Renal pelvis (tissue), 12 donors: ENCODE measurements at places on chromosomes 7 and 10. TPM values are rescaled to one million over a fixed set of nuclear protein-coding genes. Genes with fewer than 3 reads are reported as not detected.

INPP5F gene
- 52.0 TPM for polyA plus RNA-seq

ADCY1 gene
- 3.7 TPM for polyA plus RNA-seq

WDFY4 gene
- polyA plus RNA-seq, result 1.1 TPM

NEUROD6 gene
- polyA plus RNA-seq, result not detected

TAS2R41 gene
- polyA plus RNA-seq, result not detected

IKZF1 gene
- 1.8 TPM for polyA plus RNA-seq

- no peak for DNase-seq
These were observed 216.8 kb upstream of the GPR26 start for GRCh38 chr10:123449234-123449962.

DNA sequence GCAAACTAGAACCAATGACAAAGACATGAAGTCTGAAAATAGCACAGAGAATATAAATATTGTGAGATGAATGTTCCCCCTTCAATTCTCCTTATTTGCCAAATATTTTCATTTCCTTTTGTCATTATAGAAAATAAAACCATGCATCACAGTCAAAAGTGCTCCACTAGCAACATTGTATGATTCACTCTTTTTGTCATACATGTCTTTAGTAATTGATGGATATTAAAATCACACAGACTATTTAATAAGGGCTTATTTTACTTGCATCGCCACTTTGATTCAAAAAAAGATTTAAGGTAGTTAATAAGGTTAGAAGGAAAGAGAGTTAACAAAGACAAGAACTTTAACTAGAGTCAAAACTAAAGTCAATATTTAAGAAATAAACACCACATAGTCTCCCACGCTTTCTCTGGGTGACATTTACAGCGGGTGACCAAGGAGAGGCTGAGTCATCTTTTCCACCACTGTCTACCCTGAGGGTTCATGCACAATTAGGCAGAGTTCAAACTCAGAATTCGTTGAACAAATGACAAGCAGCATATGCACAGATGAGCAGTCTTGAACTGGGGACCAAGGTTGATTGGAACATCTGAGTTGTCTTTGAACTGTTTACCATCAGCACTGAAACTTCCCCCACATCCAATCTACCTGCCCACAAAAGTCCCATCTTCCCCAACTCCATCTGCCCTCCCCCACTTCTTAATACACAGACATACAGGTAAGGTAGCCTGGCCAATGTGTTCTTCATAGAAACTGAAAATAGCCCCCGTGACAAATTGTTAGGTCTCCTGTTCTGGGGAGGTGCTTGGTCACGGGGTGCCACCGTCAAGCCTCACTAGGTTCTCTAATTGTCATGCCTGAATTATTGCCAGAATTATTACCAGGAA lies 42.5 kb downstream of the C7orf25 start:
- no peak for DNase-seq

DNA sequence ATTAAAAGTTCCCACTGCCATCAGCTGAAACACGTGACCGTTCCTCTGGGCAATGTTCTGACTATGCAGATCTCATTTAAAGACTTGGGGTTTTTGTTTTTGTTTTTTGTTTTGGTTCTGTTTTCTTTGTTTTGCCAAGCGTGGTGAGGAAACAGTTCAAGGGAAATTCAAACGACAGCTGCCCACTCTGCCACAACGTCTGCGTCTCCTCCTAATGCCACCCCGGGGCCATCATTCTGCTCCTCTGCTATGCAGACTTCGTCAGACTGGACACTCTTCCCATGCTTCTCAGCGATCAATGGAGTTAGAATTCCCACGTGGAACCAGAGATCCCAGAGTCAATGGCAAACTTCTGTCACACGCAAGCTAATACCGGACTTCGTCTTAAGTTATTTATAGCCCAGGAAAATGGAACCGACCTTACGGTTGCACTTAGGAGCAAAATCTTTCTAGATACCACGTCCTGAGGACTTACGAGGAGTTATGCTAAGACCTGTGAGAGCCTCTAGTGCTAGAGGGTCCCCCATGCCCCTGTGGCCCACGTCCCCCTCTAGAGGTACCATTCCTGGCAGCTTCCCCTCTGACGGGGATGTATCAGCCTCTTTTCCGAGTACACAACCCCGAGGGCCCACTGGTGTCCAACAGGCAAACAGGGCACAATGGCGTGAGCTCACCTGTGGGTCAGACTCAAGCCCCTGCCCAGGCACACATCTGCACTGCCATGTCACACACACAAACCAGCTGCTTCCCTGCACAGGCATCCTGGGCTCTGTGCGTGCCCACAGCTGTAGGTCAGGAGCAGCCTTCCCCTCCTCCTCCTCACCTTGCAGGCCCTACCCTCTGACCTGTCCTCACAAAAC lies 24.4 kb downstream of the EBF3 start:
- DNase-seq, result no peak

DNA sequence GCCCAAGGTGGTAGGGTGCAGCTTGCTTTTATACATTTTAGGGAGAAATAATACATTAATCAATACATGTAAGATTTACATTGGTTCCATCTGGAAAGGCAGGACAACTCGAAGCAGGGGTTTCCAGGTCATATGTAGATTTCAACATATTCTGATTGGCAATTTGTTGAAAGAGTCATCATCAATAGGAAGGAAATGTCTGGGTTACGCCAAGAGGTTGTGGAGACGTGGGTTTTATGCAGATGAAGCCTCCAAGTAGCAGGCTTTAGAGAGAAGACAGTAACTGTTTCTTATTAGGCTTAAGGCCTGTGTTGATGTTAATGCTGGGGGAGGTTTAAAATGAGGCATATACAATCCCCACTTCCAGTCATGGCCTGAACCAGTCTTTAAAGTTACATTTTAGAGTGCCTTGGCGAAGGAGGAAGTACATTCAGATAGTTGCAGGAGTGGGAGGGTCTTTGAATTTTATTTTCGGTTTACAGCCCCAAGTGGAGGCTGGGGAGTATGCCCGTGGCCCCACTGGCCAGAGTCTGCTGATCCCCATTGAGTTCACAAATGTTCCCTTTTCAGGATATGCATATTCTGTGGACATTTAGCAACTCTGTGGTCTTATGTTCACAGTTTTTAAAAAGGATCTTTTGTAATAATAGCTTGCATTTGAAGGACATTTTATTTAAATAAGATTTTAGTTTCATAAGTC lies 166.0 kb upstream of the GDF10 start:
- no peak for DNase-seq

GRCh38 chr10:47347303-47347675 lies 874 bp upstream of the RBP3 start:
- no peak for DNase-seq

DNA sequence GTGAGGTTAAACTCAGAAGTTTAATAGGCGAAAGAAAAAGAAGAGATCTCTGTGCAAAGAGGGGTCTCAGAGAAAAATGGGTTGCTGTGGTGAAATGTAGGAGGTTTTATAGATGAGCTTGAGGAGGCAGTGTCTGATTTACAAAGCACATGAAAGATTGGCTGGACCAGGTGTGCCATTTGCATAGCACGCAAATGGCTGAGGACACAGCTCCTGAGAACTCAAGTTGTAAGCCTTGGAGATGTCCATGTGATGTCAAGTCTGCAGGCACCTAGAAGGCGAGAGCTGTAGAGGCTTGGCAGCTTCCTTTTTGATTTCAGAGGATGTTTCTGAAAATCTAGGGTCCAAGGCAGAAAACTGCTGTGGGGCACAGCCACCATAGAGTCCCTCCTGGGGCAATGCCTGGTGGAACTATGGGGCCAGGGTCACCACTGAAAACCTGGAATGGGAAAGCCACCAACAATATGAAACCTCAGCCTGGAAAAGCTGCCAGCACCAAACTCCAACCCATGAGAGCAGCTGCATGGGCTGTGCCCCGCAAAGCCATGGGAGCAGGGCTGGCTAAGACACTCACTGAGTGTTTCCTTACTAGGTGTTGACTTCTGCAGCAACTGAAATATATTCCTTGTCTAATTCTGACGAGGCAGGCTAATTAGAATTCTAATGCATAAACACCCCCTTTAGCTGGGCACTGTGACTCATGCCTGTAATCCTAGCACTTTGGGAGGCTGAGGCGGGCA lies 96.9 kb upstream of the TNS3 start:
- DNase-seq, result no peak

GRCh38 chr10:24603333-24603732 lies 120.4 kb downstream of the ARHGAP21 start:
- DNase-seq, result no peak

DNA sequence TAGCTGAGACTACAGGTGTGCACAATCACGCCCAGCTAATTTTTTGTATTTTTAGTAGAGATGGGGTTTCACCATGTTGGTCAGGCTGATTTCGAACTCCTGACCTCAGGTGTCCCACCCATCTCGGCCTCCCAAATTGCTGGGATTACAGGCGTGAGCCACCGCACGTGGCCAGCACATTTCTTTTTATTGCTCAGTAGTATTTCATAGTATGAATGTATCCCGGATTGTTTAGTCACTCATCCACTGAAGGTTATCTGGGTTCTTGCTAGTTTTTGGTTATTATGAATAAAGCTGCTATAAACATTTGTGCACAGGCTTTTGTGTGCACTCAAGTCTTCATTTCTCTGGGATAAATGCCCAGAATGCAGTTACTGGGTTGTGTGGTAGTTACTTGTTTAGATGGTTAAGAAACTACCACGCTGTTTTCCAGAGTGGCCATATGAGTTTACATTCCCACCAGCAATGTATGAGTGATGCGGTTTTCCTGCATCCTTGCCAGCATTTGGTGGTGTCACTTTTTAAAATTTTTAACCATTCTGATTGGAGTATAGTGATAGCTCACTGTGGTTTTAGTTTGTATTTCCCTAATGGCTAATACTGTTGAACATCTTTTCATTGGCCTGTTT lies 275.8 kb upstream of the LYZL1 start:
- no peak for DNase-seq
